ENCODE measurements at places on chromosomes 11 and 22.

- DNase-seq = no peak
Measured at GRCh38 chr11:9078113-9079086, 13.0 kb downstream of the SCUBE2 start.

- DNase-seq = no peak
Measured at GRCh38 chr22:37186997-37187522, 987 bp downstream of the C1QTNF6 start.

- peak; percentile 68 for DNase-seq
Measured at GRCh38 chr11:124586238-124586860, 16.6 kb downstream of the OR8A1 start.

GRCh38 chr11:15818132-15818842 is 538.1 kb downstream of the SOX6 start:
- no peak for DNase-seq

- DNase-seq = no peak
Measured at GRCh38 chr11:122007601-122008071, 108.4 kb downstream of the BLID start.

DNA sequence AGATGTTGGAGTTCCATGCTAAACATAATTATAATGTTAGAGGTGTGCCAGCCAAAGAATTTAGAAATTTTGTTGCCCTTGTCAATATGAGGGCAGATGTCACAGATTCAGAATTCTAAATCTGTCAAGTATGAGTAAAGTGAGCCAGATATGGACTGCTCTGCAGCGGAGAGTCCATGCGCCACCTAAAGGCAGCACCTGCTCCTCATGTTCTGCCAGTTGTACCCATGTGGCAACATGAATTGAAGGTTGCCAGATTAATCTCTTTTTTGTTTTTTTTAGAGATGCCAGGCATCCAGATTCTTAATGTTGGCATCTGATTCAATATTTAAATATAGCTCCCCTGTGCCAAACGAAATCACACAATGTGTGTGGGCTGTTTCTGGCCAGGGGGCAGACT is 678.6 kb upstream of the ANO5 start:
- peak; percentile 86 for DNase-seq

- peak; percentile 10 for DNase-seq
Measured at GRCh38 chr11:96318850-96319249, 24.1 kb downstream of the MAML2 start.

GRCh38 chr22:17580441-17581031 is 17.2 kb downstream of the SLC25A18 start:
- DNase-seq = no peak

- DNase-seq = no peak
Measured at GRCh38 chr11:64582885-64583284, 8.1 kb upstream of the SLC22A12 start.

- no peak for DNase-seq
Measured at GRCh38 chr11:47060807-47061206, 115.9 kb downstream of the ARFGAP2 start.

- peak; percentile 94 for DNase-seq
Measured at GRCh38 chr11:115042002-115042401, 363.7 kb downstream of the NXPE2 start.

DNA sequence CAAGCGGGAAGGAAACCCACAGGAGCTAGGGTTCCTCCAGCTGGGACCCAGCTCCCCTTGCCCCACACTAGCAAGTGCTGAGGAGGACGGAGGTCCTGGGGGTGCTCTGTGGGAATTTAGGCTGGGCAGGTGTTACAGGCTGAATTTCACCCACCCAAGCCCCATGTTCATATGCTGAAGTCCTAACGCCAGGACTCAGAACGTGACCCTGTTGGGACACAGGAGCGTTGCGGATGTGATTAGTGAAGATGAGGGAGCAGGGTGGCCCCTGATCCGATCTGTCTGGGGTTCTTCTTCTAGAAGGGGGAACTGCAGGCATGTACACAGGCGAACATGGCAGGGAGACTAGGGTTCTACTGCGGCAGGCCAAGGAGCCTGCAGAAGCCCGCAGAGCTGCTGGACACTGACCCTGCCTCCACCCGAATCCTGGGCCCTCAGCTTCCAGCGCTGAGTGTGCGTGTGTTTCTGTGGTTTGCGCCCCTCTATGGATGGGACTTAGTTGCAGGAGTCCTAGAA is 103.4 kb upstream of the FGF3 start:
- DNase-seq = no peak

- DNase-seq = peak; percentile 24
Measured at GRCh38 chr11:33303541-33303940, 46.4 kb downstream of the HIPK3 start.

GRCh38 chr11:78080818-78081495 is 1.3 kb upstream of the NDUFC2 start:
- DNase-seq = peak; percentile 39

DNA sequence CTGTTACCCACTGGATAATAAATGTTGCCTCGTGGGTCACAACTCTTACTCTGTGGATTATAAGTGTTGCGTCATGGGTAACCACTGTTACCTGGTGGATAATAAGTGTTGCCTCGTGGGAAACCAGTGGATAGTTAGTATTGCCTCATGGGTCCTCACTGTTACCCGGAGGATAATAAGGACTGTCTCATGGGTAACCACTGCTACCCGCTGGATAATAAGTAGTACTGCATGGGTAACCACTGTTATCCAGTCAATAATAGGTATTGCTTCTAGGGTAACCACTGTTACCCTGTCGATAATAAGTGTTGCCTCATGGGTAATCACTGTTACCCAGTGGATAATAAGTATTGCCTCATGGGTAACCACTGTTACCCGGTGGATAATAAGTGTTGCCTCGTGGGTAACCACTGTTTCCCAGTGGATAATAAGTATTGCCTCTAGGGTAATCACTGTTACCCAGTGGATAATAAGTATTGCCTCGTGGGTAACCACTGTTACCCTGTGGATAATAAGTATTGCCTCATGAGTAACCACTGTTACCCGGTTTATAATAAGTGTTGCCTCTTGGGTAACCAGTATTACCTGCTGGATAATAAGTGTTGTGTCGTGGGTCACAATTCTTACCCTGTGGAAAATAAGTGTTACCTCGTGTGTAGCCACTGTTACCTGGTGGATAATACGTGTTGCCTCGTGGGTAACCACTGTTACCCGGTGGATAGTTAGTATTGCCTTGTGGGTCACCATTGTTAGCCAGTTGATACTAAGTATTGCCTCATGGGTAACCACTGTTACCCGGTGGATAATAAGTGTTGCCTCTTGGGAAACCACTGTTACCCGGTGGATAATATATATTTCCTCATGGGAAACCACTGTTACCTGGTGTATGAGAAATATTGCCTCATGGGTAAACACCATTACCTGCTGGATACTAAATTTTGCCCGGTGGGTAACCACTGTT is 15.7 kb upstream of the NXPE4 start:
- peak; percentile 33 for DNase-seq

Measured in NCI-H69 (cell line).